ENCODE measurements at places on chromosomes 16 and 17.

GRCh38 chr17:72444517-72445054 is 323.8 kb downstream of the SOX9 start:
- no peak for DNase-seq

GRCh38 chr17:40326014-40326831 is 17.2 kb downstream of the RARA start:
- no peak for DNase-seq

DNA sequence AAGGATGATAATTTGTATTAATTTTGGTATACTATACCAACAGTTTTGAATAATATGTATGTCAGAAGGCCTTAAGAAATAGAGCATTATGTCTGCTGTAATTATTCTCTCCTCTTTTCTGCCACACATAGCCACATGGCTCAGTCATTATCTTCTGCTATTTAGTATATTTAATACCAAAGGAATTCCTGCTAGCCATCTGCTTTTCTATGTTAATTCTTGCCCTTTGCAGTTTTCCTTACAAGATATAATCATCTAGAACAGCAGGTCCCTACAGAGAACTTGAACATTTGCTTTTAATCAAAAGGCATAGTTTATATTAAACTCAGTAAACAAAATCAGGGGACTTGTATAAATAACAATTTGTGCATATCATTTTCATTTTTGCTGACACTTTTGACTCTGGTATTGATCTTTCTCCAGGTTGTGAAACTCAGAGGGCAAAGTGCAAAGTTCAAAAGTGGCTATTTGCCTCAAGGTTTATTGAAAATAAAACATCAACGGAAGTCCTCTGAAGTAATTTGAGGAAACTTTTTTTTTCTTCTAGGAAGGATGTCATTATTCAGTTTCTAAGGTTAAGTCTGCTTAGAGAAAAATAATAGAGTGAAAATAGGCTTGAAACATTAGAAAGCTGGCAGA is 702.0 kb downstream of the KCNJ2 start:
- no peak for DNase-seq

DNA sequence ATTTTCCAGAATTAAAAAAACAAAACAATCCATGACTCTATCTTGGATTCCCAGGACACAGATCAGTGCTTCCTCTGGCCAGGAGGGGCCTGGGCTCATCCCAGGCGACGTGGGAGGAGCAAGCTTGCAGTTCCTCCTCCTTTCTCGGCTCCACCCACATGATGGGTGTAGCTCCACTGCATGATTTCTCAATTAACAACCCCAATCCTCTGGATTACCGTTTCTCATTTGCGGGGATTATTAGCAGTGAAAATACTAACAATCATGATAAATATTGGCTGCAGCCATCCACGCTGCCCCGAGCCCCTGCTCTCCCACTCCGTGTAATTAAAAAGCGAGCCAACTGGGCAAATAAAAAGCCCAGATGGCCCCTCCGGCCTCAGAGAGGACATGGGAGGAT is 46.4 kb upstream of the SDK2 start:
- DNase-seq: no peak

- no peak for DNase-seq
Observed at GRCh38 chr16:69064764-69065313, 40.6 kb upstream of the HAS3 start.

GRCh38 chr16:57669476-57670162 is 1.5 kb downstream of the ADGRG3 start:
- no peak for DNase-seq

DNA sequence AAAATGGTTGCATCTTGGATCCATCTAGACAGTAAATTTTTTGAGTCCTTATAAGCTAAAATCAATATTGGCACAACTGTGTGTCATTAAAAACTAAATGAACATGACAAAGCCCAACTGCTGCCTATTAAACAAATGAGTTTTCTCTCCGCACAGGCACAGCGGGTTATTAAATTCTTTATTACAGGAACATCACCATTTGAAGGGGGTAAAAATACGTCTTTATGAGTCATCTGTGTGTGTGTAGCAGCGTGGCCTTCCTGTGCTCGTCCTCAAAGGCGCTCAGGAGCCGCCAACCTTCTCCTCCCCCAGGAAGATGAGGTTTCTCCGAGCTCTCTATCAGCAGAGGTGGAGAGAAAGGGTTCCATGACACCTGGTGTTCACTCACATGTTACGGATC is 62.6 kb upstream of the SDK2 start:
- DNase-seq: peak; percentile 61

DNA sequence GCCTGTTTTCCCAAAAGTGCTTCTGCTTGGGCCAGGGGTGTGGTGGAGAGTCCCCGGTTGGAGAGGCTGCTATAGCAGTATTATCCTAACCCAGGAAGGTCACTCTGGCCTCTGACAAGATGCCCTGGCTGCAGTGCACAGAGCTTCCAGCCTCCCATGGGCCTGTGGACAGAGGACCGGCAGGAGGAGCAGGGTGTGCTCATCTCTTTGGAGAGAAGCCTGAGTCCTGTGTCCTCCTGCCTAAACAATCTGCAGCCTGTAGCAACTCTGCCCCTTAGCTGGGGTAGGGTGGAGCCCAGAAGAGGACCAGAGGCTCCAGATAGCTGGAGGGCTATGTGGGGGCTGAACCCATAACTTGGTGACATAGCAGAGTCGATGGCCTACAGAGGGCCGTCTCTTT is 78.0 kb downstream of the MPRIP start:
- no peak for DNase-seq

DNA sequence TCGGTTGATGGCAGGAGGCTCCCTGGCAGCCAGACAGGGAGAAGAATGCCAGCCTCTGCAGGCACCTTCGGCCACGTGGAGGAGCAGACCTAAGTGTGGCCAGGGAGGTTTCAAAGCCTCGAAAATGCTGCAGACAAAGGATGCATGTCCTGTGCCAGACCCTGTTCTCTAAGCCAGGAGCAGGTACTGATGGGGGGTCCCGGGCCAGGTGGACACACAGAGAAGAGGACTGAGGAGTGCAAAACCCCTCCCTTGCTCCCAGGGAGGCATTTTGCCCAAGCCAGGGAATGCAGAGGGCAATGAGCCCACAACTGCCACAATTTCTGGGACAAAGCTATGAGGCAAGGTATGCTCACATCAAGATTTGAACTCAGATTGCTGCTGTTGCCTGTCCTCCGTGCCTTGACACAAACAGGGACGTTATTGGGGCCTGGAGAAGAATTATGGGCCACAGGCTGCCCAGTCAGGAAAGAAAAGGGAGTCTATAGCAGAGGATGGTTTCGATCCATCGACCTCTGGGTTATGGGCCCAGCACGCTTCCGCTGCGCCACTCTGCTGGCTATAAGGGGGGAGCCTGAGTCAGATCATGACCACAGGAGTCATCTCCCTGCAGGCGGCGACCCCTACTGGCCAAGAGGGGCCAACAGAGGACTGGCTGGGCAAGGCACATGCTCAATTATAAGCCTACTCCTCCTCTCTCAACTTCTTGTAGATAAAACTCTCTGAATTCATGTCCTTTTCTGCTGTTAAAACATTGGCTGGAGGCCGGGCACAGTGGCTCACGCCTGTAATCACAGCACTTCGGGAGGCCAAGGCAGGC is 25.1 kb upstream of the FOXK2 start:
- peak; percentile 95 for DNase-seq

- no peak for DNase-seq
Observed at GRCh38 chr16:62363501-62363900, 327.3 kb upstream of the CDH8 start.

- no peak for DNase-seq
Observed at GRCh38 chr16:82603784-82604411, 22.9 kb upstream of the CDH13 start.

- no peak for DNase-seq
Observed at GRCh38 chr16:1651094-1651973, 26.7 kb upstream of the JPT2 start.

DNA sequence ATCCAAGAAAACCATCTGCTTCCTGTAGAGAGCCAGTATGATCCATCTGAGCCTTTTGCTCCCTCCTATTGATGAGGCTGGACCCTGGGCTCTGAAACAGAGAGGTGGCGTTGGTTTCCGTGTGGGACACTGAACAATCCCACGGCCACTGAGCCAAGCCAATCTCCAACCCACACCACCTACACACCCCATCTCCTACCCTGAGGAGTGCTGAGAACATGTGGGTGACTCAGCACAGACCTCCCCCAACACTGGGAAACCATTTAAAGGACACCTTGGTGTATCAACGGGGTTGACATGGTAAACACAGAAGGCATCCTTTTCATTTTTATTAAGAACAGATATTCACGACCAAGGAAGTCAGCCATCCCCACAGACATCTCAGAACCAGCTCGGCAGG is 332.1 kb downstream of the SLC39A11 start:
- no peak for DNase-seq

DNA sequence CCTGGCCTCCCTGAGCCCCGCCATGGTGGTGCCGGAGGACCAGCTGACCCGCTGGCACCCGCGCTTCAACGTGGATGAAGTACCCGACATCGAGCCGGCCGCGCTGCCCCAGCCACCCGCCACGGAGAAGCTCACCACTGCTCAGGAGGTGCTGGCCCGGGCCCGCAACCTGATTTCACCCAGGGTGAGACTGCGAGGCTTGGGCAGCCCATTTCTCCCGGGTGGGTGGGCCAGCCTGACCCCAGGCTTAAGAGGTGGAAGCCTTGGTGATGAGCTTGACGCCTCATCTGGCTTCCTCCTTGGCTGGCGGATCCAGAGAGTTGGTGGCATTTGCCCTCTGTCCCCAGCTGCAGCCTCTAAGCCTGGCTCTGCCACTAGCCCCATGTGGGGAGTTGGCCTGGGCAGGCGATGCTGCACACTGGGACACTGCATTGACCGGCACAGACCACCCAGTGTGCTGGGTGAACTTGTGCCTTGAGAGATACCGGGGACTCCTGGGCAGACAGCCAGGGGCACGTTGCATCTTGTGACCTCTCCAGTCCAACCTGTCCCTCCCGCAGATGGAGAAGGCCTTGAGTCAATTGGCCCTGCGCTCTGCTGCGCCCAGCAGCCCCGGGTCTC is 3.0 kb downstream of the CDT1 start:
- no peak for DNase-seq

DNA sequence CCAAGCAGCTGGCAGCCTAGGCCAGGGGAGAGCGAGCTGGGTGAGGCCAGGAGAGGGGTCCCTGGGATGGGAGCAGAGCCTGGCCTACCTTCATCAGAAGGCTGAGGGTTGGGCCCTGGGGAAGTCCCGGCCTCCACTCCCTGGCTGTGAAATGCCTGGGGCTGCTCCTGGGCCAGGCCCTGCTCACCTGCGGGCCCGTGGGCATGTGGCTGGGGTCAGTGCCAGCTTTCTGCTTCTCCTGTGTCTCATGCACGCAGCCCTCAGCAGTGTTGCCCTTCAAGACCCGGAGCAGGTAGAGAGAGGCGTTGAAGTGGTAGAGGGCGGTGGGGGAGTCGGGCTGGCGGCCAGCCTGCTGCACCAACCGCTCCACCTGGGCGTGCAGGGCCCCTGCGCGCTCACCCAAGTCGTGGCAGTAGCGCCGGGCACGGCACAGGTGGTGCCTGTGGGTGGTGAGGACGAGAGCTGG is 12.4 kb downstream of the MYBBP1A start:
- DNase-seq: no peak

DNA sequence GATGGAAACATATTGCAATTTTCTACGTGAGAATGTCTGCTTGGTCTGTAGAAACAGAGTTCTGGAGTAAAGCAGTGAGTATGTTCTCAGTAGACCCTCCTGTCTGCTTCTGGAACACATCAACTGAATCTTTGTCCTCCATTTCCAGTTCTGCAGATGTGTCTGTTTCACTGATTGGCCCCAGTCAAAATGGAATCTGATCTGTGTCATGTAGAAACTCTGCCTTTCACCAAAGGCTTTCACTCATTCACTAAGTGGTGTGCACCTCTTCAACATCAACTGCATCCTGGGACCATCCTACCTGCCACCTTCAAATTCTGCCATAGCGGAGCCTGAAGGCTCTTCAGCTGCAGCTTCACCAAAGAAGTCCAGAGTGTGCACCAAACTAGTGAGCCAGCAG is 2.8 kb upstream of the ZNF267 start:
- no peak for DNase-seq

- DNase-seq: no peak
Observed at GRCh38 chr17:33389504-33390135, 96.5 kb upstream of the ASIC2 start.

DNA sequence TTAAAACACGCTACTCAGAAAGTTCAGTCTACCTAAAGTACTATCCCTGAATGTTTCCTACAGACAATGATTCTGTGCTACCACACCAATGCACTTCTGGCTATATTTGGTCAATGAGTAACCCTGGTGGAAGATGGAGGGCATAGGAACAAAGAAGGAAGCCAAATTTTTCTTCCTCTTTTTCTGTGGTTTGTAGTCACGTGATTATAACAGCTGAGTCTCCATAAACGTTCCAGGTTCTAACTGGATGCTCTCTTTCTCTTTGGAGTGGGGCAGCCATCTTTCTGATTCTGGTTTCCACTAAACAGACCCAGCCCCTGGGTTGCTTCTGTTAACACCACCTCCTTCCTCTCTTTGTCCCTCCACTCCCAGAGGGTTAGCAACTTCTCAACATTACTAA is 274.9 kb downstream of the CDH11 start:
- DNase-seq: no peak

GRCh38 chr16:69613378-69614154 is 47.8 kb downstream of the NFAT5 start:
- DNase-seq: no peak

DNA sequence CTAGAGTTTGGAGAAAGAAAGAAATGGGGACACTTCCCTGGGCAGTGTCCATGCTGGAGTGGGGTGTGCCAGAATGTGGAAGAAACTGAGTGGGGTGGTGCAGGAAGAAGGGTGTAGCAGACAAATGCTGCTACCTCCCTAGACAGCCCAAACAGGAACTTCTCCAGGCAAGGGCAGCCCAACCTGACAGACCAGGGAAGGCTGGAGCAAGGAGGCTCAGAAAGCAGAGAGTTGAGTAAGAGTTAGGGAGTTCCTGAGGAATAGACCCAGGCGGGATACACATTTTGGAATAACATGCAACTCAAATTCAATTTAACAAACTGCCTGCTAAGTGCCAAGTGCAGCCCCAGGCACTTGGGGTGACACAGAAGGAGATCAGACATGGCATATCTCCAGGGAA is 1.0 kb upstream of the MYO18A start:
- DNase-seq: no peak

GRCh38 chr17:50976951-50977472 is 110.9 kb upstream of the TOB1 start:
- DNase-seq: no peak

DNA sequence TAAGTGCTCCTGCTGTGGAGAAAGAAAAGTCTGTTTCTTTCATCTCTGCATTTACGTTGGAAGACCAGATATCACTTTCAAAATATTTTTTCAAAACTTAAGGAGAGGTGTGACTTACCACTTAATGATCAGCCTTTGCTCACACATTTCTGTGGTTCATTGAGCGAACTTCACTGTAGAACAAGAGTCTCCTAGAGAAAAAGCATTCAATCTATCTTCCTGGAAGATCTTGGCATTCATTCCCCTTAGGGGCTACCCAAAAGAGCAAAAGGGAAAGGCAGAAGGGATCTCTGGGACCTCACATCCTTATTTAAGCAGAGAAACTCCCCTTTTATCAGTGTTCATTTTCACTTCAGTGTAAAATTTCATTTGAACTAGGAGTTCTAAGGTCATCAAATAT is 61.2 kb downstream of the HS3ST3A1 start:
- no peak for DNase-seq

- DNase-seq: no peak
Observed at GRCh38 chr17:10003705-10004104, 98.6 kb upstream of the RCVRN start.

- peak; percentile 68 for DNase-seq
Observed at GRCh38 chr17:65638221-65638975, 77.0 kb upstream of the AXIN2 start.

- no peak for DNase-seq
Observed at GRCh38 chr16:82504836-82505235, 121.9 kb upstream of the CDH13 start.

Measured in SHP77 treated with DMSO at 0.1 percent for 48 hours (cell line).